ENCODE measurements at places on chromosomes 11 and 22.
A peak's percentile ranks its signal among the peaks of the same experiment; 100 is the strongest.

DNA sequence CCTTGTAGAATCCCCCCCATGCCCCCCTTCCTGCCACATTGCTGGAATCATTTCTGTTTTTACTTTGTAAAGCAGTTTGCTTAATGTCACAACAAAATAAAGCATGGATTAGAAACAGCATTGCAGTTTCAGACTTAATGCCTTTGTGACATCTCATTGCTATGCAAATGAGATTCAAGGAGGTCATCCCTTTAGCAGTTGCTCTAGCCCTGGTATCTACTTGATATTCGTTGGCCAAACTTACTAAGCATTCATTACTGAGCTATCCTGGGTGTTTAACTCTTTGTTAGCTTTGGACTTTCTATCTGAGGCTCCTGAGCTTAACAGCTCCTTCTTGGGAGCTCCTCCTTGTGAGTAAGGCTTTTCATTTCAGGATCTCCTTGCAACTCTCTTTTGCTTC, 16.3 kb downstream of the FAT3 start:
- no peak for DNase-seq

DNA sequence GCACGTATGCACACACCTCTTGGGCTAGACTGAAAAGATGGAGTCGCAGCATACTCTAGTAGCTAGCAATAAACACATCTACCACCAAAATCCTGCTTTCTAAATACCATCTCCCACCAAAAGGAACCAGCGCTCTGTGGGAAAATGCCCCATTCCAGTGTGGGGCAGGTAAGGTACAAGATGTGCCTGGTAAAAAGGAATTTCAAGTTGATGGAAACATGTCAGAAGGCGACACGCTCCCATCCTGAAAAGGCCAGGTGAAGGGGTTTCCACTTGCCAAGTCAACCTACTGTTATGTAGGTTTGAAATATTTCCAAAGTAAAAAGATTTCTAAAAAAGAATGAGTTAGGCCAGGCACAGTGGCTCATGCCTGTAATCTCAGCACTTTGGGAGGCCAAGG, 8.8 kb downstream of the DGCR2 start:
- no peak for DNase-seq

- DNase-seq = no peak
These were observed 5.8 kb downstream of the PATZ1 start for GRCh38 chr22:31340360-31340759.

GRCh38 chr11:14420223-14420622, 61.2 kb upstream of the RRAS2 start:
- no peak for DNase-seq

GRCh38 chr11:67266449-67267187, at the start of gene GRK2:
Gene GRK2, plus strand, starts transcription at chr11:67266473. Its CDS starts 227 bp downstream, at chr11:67266700.
- DNase-seq = no peak

DNA sequence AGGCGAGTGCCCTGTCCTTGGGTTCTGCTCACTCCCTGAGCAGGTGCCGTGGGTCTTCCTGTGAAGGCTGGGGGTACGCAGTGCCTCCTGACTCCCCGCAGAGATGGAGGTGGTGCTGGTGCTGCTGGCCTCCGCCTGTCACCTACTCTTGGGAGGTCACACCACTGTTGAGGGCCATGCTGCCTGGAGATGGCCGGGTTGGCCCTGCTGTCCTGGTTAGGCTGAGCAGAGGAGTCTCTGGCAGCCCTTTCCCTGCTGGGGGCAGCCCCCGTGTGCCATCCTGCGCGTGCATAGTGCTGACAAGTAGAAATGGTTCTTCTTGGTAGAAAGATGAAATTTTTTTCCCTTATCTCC, 49.6 kb downstream of the MUC6 start:
- no peak for DNase-seq

DNA sequence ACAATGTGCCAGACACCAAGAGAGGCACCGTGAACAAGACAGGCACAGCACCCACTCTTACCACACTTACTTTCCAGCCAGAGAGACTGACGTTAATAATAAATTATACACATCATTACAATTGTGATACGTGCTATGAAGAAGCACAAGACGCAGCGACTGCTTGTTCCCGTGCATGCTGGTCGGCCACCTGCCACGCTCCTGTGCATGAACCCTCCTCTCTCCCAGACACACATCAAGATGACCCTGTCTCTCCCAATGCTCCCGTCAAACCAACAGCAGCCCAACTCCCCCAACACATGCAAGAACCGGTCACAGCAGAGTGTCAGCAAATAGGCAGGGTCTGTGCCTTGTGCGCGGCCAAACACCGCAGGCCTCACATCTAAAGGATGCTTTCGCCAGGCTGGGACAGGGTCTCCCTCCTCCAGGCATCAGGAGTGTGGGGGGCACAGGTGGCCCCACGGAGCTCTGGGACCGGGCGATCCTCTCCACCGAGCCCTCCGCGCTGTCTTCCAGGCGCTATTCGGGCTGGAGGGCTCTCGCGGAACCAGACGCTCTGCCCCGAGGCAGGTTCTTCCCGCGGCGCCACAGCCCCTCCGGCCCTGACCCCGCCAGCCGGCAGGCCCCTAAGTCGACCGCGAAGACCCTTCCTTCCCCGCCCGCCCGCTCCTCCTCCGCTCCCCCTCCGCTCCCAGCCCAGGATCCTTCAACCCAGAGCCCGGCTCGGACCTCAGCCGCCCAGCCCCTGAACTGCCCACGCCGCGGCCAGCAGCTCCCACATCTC, 533 bp downstream of the SERGEF start:
- no peak for DNase-seq

- DNase-seq = no peak
These were observed 45.0 kb upstream of the SLC1A2 start for GRCh38 chr11:35464308-35464707.

- no peak for DNase-seq
These were observed 70.2 kb downstream of the CYTH4 start for GRCh38 chr22:37352481-37352880.

- no peak for DNase-seq
These were observed 10.4 kb downstream of the NHERF4 start for GRCh38 chr11:119195680-119196079.

DNA sequence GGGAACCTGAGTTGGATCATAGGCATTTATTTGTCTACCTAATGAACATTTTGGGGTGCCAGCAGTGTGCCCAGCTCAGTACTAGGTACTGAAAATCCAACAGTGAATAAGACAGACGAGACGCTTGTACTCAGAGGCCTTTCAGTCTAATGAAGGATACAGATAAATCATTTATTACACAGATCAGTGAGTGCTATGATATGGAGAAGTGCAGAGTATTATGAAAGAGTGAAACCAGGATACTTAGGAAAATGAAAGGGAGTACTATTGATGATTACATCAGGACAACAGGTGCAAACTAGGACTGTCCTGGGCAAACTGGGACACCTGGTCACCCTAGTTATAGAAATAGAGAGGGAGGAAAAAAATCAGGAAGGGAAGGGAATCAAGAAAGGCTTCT, 207.5 kb upstream of the NCAM1 start:
- DNase-seq = no peak

DNA sequence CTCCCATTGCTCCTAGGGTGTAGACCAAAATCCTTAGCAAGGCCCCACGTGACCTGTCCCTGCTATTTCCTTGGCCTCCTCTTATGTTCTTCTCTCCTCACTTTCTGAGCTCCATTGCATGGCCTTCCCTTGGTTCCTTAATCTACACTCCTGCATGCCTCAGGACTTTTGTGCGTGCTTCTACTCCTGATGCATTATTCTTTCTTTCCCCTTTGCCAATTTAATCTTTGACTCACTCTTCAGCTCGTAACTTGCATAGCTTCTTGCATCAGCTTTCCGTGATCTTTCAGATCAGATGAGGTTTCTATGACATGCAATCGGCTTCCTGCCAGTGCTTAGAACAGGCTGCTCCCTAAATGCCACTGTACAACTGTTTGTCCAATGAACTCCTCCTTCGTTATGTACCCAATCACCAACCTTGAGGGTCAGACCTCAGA, 261.6 kb upstream of the CADM1 start:
- DNase-seq = no peak

GRCh38 chr11:93766504-93766903, 17.6 kb upstream of the MED17 start:
- no peak for DNase-seq

GRCh38 chr11:6705905-6706535, 22.9 kb upstream of the MRPL17 start:
- DNase-seq = peak; percentile 37

DNA sequence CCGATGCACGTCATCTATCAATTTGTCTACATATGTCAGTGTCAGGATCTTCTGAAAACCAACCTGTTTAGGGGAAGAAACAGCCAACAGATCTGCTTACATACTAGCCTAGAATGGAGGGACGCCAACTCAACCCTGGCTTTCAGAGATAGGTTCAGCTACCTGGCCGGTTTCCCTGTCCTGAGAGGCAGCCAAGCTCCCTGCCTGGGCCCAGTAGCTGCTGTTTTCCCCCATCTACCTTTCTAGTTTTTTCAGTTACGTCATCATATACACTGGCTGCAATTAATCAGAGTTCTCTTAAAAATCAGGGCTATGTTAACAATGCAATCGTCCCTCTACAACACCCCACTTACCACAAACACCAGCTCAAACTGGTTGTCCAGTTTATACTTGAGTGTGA, 1.0 kb downstream of the SRPRA start:
- DNase-seq = no peak

GRCh38 chr11:97622795-97623194, 1233.0 kb downstream of the JRKL start:
- DNase-seq = no peak

DNA sequence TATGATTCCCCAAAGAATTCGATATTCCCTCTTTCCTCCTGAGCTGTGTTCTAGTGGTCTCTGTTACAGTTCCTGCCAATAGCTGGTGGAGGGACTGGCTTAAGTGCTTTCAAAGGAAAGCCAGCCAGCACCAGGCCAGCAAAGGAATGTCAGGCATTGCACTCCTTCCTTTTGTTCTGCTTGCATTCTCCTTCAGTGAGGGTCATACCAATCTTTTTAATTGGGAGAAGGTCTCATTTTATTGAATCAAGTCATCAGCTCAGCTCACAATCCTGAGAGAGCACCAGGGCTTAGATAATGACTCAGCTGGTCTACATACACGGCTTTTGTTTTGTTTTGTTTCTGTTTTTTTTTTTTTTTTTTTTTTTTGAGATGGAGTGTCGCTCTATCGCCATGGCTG, 222.9 kb downstream of the NAV2 start:
- no peak for DNase-seq

DNA sequence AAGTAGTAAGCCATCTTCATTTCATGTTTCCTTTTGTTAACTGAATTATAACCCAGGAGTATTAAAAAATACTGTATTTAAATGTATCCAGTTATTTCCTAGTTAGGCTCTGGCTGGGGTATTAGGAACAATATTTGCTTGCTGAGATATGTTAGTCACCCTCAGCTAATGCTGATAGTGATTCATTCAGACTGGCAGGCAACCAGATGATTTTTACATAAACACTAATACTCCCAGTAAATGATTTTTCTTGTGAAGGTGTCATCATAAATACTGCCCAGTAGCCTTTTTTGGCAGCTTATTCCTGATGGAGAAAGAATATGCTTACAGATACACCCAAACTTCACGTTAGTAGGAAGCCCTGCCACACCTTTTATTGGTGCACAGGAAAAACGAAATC, 8.1 kb downstream of the YWHAH start:
- no peak for DNase-seq

DNA sequence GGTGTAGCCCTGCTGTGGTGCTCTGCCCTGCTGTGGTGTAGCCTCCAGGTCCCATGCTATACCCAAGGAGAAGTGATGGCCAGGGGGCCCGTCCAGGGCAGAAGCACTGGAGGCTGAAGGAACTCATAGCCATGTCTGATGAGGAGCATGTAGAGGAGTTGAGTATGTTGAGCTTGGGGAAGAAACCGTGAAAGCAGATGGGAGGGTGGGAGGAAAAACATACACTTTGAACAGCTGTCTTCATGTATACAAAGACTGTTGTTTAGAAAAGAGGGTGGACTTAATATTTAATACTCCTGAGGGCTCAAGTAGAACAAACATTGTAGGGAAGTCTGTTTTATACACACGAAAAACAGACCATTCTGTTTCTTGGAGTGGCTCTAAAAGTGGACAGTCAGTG, 26.6 kb upstream of the TTC12 start:
- no peak for DNase-seq

GRCh38 chr22:16838073-16838472, 12.9 kb upstream of the XKR3 start:
- no peak for DNase-seq

- DNase-seq = no peak
These were observed at the start of gene CREB3L1 for GRCh38 chr11:46277622-46278386. Gene CREB3L1, plus strand, starts transcription at chr11:46277662. Its CDS starts 450 bp downstream, at chr11:46278112.

GRCh38 chr11:43130616-43131015, 181.2 kb upstream of the API5 start:
- DNase-seq = no peak

- DNase-seq = no peak
These were observed 13.1 kb upstream of the YAP1 start for GRCh38 chr11:102097186-102097585.

- DNase-seq = no peak
These were observed 14.6 kb upstream of the ADSL start for GRCh38 chr22:40331706-40332105.

- DNase-seq = no peak
These were observed 152.5 kb downstream of the FBXO7 start for GRCh38 chr22:32627091-32627490.

DNA sequence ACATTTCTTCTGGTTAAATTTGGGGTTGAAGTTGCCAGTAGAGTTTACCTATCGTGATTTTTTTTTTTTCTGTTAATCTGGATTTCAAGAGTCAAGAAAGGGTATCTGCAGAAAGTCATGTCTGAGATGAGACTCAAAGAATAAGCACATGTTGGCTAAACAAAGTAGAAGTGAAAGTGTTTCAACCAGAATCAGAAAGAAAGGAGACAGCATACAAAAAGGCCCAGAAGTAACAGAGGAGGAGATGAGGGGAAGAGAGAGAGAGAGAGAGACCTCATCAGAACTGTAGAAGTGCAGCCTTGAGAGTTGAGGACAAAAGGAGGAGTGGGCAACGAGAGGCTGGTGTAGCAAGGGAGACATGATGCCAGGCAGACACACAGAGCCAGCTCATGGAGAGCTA, 54.9 kb downstream of the SVIP start:
- no peak for DNase-seq

- DNase-seq = no peak
These were observed 68.2 kb downstream of the ENDOD1 start for GRCh38 chr11:95157824-95158223.

- DNase-seq = no peak
These were observed 7.4 kb upstream of the SHANK3 start for GRCh38 chr22:50665212-50665611.

DNA sequence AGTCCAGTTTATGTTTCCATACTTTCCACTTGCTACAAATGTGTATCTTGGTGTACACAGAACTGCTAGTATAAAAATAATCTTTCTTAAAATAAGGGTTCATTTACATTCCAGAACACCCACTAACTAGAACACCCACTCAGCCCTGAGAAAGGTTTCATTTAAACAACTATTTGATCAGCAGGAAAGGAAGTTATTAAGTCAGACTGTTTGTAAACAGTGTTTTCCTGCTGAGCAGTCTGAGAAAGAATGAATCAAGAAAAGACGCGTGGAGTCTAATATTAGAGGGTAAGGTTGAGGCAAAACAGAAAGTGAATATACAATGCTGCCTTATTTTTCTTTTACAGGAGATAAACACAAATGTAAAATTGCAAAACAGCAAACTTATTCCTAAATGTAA, 32.7 kb downstream of the NARS2 start:
- DNase-seq = no peak

GRCh38 chr11:7673724-7674434, 579 bp upstream of the CYB5R2 start:
- no peak for DNase-seq

GRCh38 chr22:41974691-41975290, 5.5 kb downstream of the SEPTIN3 start:
- DNase-seq = no peak

- DNase-seq = no peak
These were observed 28.0 kb upstream of the TMA7B start for GRCh38 chr22:39932166-39932565.

- DNase-seq = peak; percentile 57
These were observed at the start of gene BSX for GRCh38 chr11:122981388-122982264. Gene BSX, minus strand, starts transcription at chr11:122981834. Its CDS starts 163 bp downstream, at chr11:122981671.
